ENCODE measurements at places on chromosomes 13 and 19.

GRCh38 chr13:60925686-60926085, 490.0 kb downstream of the PCDH20 start:
- no peak for DNase-seq

GRCh38 chr19:14354445-14354844, 26.8 kb upstream of the ADGRE5 start:
- no peak for DNase-seq

DNA sequence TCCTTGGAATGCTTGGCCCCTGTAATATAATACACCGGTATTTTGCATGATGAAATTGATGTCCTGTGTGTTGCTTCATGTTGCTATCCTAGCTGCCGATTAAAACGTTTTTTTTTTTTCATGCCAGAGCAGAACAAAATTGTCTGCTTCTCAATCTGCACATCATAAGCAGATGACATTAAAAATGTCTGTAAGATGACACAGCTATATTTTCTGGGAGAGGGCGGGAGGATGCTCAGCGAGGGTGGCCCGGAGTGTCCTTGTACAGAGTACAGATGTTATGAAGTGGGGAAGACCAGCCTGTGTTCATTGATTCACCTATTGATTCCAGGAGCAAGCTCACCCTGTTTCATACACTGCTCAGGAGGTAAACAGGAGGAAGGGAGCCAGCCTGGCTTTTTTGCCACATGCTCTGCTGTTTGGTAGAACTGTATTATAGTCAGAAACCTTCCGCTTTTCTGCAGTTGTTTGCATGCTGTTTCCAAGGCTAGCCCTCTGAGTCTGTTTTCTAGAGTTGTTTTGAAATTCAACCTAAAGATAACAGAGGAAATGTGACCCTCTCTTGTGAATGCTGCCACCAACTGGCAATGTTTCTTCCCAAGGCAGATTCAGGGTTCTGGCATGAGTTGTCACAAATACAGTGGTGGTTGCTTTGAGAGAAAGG, 4.7 kb upstream of the IRS2 start:
- DNase-seq: no peak

GRCh38 chr19:46179076-46179759, 31.2 kb downstream of the IGFL2 start:
- no peak for DNase-seq

- no peak for DNase-seq
These were observed 152.0 kb upstream of the IRS2 start for GRCh38 chr13:109938255-109938936.

DNA sequence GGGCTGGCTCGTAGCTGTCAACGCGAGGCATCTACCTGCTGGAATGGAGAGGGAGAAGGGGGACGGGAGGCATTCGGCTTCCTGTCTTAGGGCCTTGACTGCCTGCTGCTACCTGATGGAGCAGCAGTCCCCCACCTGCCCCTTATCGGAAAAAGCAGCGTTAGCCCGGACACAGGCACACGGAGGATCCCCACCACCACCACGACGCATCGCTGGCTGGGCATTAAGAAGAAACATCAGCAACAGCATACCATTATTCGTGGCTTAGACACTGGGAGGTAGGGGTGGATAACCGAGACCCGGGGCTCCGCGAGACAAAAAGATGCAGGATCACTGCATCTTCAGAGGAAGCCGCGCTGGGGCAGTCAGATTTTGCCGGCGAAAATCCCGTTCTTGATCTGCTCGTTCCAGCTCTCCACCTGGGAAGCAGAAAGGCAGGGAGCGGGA, 1.1 kb downstream of the COX6B2 start:
- DNase-seq: no peak

GRCh38 chr19:35037716-35038622, 3.6 kb upstream of the HPN start:
- peak; percentile 70 for DNase-seq

GRCh38 chr19:31064491-31064890, 284.7 kb downstream of the TSHZ3 start:
- DNase-seq: no peak

DNA sequence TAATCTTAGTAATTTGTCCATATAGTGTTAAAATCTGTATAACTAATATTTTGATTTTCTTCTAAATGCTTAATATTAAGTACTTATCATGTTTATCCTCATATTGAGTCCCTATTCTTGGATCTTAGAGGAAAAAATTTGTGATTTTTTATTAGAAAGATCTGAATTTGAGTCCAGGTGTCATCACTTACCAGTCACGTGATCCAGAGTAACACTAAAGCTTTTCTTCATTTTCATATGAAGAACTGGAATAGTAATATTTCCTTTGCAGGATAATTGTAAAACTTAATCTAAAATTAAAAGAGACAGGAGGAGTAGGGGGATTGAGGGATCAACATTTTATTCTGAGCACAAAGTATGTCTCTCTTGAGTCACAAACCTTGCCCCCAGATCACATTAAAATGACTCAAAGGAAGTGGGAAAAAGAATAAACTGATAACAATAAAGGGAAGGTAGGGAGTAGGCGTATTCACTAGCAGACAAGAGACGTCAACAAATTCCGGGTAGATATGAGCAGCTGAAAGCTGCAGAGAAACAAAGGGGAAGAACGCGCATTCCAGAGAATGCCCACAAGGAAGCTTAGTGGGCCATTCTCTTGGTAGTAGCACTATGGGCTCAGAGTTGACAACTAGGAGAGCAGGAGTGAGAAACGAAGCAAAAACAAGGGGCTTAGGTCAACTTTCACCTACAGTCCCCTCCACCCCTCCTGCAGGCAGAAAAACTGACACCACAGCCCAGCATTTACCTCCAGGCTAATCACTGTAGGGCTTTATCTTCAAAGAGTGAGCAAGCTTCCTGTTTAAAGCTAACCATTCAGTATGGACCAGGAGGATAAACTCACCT, 123.1 kb downstream of the SPRY2 start:
- DNase-seq: no peak

DNA sequence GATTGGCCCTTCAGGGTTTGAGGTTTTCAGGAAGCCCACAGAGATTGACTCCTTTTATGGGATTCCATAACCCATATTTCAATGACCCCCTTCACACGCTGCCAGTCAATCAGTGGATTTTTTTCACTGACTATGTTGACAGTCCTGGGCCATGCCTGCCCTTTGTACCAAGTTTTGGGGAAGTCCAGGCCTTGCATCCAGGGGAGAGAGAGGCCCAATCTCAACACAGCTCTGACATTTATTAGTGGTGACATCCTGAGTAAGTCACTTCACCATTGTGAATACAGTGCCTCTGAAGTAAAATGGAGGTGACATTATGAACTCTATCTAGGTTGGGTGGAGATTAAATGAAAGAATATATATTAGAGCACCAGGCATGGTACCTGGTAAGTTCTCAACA, 181.1 kb downstream of the NUFIP1 start:
- no peak for DNase-seq

- DNase-seq: no peak
These were observed 8.3 kb downstream of the FPR1 start for GRCh38 chr19:51743405-51743804.

DNA sequence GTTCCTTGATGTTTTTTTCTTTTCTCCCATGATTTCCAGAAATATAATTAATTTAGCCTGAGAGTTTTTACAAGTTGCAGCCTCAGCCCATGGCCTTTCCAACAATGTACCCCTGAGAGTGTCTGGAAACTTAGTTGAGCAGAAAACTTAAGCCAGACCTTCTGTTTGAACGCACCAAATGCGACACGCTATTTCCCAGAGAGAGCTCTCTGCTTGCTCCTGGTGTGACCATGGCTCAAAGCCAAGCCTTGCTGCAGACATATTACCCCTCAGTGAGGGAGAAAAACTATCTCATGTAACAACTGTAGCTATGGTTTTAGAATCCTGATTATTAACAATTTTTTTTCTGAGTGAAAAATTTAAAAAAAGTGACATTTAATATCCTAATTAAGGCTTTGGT, 1204.5 kb upstream of the SLC10A2 start:
- no peak for DNase-seq

DNA sequence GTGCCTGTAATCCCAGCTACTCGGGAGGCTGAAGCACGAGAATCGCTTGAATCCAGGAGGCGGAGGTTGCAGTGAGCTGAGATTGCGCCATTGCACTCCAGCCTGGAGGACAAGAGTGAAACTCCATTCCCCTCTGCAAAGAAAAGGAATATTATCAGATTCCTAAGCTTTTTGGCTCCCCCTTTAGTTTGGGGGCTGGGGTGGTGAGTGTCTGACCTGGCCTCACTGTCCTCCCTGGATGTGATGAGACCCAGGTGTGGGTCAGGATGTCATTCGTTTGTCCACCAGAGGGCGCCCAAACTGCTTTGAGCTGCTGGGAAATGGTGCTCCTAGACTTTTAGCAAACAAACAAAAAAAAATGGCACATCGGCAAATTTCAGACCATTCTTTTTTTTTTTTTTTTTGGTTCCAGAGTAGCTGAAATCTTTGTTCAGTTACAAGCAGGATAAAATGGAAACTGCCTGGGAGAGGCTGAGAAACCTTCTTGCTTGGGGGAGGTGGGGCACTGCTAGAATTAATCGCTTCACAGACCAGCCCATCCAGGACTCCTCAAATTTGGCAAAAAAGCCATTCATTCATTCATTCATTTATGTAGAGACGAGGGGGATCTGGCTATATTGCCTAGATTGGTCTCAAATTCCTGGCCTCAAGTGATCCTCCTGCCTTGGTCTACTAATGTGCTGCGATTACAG, 29.4 kb downstream of the SPC24 start:
- DNase-seq: peak; percentile 83

DNA sequence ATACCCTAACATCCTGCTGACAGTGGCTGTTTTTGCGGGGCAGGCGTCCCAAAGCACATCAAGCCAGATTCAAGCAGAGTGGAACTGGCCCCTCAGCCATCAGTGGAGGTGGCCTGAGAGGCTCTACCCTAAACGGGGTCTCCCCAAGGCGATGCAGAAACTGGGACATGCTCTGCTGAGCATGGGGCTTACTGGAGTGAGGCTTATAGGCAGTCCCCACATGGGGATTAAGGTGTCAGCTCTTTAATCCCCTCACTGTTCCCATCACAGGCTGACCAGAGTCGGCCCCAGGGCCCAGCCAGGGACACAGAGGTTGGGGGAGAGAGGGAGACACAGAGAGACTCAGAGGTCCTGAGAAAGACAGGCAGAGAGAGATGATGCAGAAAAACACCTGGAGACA, 17.0 kb downstream of the CYP2F1 start:
- no peak for DNase-seq

GRCh38 chr13:88217883-88218282, 546.7 kb downstream of the SLITRK5 start:
- no peak for DNase-seq

DNA sequence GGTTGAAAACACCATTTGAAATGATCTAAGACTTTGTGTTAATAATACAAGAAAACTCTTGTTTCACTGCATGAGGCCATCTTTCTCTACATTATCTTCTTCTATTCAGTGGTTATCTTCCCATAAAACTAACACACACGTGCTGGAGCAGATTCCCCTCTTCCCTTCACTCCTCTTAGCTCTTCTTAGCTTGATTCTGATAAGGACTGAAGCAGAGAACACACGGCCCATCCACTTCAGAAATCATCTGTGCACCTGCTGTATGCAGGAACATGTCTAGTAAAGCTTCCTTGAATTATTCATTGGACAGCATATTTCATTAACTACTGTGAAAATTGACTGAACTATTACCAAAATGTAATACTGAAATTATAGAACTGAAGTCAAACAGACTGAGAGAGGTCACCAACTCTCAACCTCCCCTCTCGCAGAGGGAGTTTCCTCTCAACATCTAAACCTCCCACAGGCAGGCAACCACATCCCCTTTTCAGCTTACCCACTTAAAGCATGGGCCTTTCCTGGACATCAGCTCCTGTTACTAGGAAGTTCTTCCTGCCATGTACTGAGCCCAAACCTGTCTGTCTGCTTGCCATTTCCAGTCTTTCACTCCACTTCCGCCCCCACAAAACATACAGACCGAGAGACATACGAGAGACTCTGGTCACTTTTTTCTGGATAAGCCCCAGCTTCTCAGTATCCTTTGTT, 113.9 kb downstream of the CRYL1 start:
- no peak for DNase-seq

DNA sequence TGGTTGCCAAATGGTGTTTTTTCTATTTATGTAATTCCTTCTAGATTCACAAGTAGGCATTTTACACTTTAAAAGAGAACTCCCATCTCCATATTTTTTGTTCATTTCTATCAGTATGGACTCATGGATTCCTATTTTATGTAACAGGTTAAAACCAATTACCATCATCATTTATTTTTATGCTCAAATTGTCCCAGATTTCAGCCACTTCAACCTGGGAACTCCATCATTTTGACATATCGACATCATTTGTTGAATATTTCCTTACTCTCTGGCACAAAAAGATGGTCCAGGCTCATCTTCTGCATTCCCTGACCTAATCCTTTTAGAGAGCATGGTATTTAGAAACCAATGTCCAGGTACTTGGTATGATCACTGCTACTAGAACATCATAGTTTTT, 79.9 kb downstream of the VWA8 start:
- DNase-seq: no peak
